ENCODE measurements at places on chromosomes 13 and 19.
A peak's percentile ranks its signal among the peaks of the same experiment; 100 is the strongest.

DNA sequence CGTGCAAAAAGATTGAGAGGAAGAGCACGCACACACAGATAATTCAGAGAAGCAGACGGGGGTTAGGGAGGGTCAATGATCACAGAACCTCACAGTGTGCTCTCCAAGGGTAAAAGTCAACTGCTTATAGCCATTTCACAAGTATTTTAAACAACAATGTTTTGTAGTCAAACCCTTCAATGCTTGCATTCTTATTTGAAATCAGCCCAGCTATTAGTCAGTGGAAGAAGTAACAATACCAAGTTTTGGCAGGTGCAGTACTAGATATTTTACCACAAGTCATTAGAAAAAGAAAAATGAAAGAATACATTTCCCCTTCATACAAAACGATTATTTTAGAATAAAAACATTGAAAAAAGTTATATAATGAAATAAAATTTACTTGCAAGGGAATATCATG lies 2.6 kb downstream of the CSNK1A1L start:
- DNase-seq = no peak

- no peak for DNase-seq
These were observed 241.0 kb downstream of the KLF5 start for GRCh38 chr13:73299787-73300186.

- DNase-seq = peak; percentile 68
These were observed 7.0 kb upstream of the REXO1 start for GRCh38 chr19:1855040-1855827.

- DNase-seq = no peak
These were observed 24.5 kb downstream of the RDH8 start for GRCh38 chr19:10037809-10038208.

DNA sequence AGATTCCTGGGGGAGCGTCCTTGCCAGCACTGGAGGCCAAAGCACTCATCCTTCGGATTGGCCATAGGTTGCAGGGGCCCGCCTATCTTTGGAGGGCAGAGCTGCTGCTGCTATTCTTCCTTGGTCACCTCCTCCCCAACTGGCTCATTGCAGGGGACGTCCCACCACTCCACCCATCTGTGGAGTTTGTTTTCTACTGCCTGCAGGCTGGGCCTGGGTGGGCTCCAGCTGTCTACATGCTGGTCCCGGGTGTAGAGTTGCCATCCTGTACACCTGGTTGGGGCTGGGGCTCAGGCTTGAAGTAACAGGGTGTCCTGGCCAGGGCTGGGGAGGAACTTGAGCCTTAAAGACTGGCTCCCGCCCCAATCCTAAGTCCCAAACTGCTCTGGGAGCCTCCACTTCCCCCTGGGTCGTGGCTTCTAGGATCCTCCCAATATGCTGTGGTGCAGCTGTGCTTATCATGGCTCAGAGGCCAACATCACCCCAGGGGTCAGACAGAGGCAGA lies 2.1 kb downstream of the RNF225 start:
- DNase-seq = no peak

- DNase-seq = no peak
These were observed 134.1 kb downstream of the LACC1 start for GRCh38 chr13:44013758-44014291.
